A549 treated with RU486 at 1 μM for 4 hours (cell line): ENCODE measurements at places on chromosomes 16 and 17. TPM values are rescaled to one million over a fixed set of nuclear protein-coding genes. Genes with fewer than 3 reads are reported as not detected.

Gene CACNA1G
- 3.7 to 5.4 TPM (median 4.7 TPM) in 5 replicates for total RNA-seq

Gene TAC4
- total RNA-seq, result not detected in 5 replicates

Gene MT1H
- not detected in 5 replicates for total RNA-seq

Gene HS3ST6
- 1.8 to 4.2 TPM (median 3.1 TPM) in 5 replicates for total RNA-seq

Gene SLC35G6
- not detected in 5 replicates for total RNA-seq

Gene PRSS36
- 0.29 to 1.2 TPM (median 0.65 TPM) in 5 replicates for total RNA-seq
